NCI-H2227 treated with DMSO at 0.1 percent for 48 hours (cell line): ENCODE measurements at places on chromosomes 4 and X.
A peak's percentile ranks its signal among the peaks of the same experiment; 100 is the strongest.

DNA sequence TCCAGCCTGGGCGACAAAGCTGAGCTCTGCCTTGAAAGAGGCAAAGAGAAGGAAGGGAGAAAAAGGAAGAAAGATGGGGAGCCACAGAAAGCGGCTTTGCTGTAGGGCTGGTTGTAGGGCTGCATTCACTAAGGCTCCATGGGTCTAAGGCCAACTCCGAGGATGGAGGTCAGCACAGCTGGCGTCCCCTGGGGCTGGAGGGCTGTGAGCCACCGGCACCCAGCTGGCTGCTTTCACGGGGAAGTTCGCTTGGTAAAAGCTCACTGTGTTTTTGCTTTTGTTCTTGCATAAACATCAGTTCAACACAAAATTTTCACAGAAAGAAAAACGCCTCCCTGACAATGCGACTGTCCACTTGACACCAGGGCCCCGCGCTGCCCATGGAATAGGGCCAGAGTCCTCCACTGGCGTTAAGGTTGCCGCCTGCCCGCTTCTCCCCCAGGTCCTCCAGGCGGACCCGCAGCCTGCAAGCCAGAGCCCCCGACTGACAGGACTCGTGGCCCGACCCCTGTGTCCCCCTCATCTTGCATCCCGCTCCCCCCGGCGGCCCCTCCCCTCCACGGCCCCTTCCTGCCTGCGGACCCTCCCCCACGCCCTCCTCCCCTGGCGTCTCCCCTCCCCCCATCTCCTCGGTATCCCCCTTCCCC lies 1.1 kb downstream of the RNF212 start:
- no peak for DNase-seq

DNA sequence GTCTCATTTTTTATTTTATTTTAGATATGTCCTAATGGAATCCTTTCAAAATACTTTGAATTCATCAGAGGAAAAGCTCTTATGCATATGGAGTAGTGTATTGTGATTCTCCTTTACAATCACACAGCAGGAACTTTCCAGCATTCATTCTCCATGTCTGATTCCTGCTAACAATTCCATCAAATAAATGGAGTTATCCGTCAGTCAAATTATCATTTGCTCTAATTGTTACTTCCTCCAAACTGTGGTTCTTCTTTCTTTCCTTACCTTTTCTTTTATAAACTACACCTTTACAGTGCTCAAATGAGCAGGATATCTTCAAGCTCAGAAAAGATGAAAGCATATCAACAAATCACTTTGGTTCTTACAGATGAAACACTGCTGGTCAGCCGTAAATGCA lies 80.4 kb downstream of the EPHA5 start:
- no peak for DNase-seq

DNA sequence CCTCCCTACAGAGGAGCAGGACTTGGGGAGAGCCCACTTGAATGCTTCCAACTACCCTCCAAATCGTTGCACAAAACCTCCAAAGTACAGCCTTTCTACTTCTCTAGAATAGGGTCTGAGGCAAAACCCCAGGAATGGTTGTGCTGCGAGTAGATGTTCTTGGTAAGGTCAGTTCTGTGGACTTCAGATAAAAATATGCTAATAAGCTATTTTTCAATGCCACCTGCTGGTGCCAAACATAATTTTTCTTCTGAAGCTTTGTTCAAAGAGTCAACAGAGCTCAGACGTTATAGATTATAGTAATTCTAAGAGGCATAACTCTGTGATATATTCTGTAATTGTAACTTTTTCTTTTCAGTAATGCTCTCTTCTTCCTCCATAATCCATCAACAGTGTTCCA lies 425.7 kb downstream of the GPAT3 start:
- no peak for DNase-seq

- DNase-seq = peak; percentile 92
These were observed at the start of gene ARMCX4 for GRCh38 chrX:101485212-101485949. TSS of gene ARMCX4 (plus strand) at chrX:101485456. CDS start at chrX:101488590, 3,134 bp downstream.

GRCh38 chr4:185143601-185143969 lies 519 bp downstream of the SLC25A4 start:
- DNase-seq = no peak

- no peak for DNase-seq
These were observed 323.9 kb upstream of the CXXC4 start for GRCh38 chr4:104818579-104818978.

- no peak for DNase-seq
These were observed 465.4 kb downstream of the FAT4 start for GRCh38 chr4:125780164-125780563.

- DNase-seq = no peak
These were observed 52.8 kb downstream of the FAM47C start for GRCh38 chrX:37060999-37061398.

GRCh38 chr4:166121897-166122296 lies 248.9 kb downstream of the TLL1 start:
- no peak for DNase-seq

DNA sequence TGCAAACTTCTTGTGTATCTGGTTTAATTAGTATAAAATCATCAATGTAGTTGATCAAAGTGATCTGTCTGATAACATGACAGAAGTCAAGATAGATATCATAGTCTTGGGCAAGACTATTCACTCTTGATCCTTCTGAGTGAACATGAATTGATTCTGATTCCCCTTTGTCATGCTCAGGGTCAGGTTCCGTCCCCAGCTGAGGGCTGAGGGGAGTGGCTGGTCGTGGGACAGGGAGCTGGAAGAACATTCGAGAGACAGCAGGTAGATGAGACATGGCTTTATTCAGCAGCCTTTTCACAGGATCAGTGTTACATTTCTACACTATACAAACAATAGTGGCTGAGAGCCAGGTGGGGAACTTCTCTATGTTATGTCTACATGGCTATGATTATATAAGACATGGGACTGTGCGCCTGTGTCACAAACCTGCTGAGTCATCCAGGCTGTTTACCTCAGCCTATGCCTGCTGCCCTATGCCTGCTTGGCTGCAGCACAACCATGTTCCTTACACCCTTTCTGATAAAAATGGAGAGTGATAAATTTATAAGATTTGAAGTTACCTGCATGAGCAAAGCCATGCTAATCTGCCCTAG lies 586.9 kb upstream of the NR3C2 start:
- no peak for DNase-seq

DNA sequence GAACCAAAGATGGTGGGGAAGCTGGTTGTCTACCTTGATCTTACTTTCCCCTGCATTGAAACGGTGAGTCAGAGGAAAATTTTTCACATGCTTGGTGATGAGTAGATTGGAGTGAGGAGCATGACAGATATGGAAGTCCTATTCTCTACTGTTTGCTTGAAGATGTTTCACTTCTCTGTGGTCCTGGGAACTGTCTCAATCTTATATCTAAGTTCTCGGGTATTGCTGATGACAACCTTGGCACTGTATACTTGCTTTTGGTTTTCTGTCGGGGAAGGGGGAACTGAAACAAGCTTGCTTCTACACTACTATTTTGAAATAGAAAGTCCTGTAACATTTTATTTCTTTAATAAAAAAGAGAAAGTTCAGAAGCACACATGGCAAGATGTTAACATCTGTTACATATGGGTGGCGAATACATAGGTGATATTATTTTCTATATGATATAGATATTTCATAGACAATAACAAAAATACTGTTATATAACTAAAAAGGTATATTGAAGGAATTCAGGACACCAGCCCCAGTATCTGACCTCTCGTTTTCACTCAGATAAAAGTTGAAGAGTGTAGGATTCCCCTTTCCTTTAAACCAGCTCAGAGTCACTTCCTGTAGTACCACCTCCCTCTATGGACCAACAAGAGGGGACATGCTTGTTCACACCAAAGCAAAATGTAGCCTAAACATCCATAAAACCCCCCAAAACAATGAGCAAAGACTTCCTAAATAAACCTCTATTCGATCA lies 88.8 kb downstream of the FMR1NB start:
- DNase-seq = no peak

DNA sequence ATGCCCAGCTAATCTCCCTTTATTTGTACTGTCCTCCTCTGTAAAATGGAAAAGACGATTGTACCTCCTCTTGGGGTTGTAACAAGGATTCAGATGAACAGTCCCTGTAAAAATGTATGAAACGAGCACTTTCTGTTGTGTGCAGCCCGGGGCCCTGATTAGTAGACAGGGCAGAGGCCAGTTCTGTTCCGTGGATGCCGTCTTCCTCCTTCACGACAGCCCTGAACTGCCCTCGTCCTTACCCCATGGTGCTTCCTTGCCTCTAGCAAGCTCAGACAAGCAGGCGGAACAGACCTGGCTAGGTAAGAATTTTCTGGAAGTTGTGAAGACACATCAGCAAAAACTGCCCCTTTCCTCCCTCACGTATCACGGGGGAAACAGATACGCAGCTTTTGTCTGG lies 22.3 kb upstream of the TADA2B start:
- DNase-seq = no peak

GRCh38 chr4:8316251-8316771 lies 46.8 kb downstream of the HTRA3 start:
- DNase-seq = no peak

GRCh38 chrX:9942086-9942485 lies 25.1 kb upstream of the CLDN34 start:
- no peak for DNase-seq

DNA sequence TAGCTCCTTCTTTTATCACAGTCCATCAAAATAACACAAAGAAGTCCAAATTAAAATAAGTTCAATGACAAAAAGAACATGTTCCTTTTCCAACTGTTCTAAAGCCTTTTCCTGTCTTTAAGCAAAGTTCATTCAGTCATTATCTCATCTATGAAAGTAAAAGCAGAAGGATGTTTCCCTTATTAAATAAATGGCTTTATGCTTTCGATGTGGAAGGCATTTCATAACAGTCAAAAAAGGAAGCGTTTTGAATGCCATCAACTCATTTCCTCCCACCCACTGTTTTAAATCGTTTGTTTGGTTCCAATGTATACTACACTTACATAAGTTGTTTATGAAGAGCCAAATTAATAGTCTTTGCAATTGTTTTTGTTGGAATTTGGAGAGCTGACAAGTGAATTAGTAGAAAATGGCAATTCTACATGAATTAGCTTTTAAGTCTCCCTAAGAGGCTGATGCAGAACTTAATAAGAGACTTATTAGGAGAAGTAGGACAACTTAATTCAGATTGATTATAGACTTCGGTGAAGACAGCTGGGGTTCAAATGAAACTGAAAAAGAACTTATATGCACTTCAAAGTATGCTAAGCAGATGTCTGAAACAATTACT lies 392.6 kb upstream of the FTHL17 start:
- no peak for DNase-seq

DNA sequence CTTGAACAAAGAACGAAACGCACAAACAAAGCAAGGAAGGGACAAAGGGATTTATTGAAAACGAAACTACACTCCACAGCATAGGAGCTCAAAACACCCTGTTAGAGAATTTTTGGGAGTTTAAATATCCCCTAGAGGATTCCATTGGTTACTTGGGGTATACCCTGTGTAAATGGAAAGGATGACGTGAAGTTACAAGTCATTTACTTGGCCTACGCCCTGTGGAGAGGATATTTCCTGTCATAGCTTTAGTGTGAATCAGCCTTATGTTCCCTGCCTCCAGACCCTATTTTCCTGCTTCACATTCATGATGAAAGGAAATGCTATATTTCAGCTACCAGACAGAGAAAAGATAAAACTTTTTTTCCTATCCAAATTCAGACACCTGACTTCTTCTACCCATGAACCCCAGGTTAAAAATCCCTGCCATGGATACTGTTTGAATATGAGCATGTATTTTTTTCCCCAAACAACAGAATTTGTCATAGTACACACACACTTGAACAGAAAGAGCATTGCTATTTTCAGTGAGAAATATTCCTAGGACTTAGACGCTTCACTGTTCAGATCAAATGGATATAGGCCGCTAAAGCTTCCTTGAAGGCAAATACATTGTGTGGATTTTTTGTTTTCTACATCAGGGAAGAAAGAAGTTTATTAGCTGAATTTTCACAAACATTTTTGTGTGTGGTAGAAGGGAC lies 20.4 kb downstream of the PIN4 start:
- DNase-seq = no peak

GRCh38 chr4:10598829-10599228 lies 85.7 kb downstream of the CLNK start:
- no peak for DNase-seq

- no peak for DNase-seq
These were observed 290.4 kb downstream of the GLUD2 start for GRCh38 chrX:121337816-121338215.

GRCh38 chr4:107780665-107781064 lies 44.1 kb upstream of the SGMS2 start:
- no peak for DNase-seq

- DNase-seq = no peak
These were observed 207.7 kb downstream of the STIM2 start for GRCh38 chr4:27068151-27068867.

- DNase-seq = no peak
These were observed 174.2 kb upstream of the ETNPPL start for GRCh38 chr4:108937066-108937465.

DNA sequence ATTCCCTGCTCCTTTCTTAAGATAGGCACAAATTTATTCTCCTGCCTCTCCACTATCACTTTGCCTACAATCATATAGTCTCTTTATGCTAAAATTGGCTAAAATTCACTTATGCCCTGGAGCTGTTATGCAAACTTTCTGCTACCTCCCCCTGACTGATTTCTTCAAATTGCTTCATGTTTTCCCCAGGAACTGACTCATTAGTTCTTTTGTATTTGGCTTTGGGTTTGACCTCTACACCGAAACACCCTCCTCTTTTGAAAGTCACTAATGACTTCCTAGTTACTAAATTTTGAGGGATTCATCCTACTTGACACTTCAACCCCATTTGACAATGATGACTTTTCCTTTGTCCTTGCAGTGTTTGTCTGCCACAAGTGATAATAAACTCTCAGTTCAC lies 222.6 kb downstream of the NDST4 start:
- no peak for DNase-seq

- DNase-seq = no peak
These were observed 471.5 kb downstream of the ADGRL3 start for GRCh38 chr4:61671599-61671998.

DNA sequence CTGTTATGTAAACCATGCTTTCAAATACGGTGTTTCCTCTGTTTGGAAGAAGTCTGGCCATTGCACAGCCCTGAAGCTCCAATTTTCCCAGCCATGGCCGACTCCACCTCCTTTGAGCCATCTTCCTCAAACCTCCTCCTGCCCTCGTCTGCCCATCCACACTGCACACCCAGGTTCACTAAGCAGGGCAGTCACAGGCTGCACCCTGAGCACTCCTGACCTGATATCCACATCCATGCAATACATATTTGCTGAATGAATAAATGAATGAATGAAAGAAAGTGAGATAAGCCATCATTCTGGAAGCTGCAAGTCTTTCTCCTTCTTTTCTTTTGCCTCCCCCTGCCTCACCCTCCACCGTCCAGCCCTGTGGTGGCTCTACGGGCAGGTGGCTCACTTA lies 22.2 kb downstream of the XG start:
- DNase-seq = no peak

GRCh38 chr4:7062816-7063215 lies 5.0 kb downstream of the GRPEL1 start:
- DNase-seq = no peak

GRCh38 chrX:31021537-31021936 lies 50.3 kb downstream of the FTHL17 start:
- no peak for DNase-seq

DNA sequence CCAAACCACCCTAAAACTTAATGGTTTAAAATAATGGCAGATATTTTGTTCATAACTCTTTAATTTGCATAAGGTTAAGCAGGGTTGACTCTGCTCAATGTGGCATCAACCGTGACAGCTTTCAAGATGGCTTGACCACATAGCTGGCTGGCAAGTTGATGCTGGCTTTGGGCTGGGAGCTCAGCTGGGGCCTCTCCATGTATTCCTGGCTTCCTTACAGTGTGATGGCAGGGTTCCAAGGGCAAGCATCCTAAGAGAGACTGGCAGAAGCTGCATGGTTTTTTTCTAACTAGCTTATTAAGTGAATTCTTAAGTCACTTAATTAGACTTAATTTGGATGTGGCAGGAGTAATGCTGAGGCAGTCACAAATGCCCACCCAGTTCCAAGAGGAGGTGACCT lies 4.5 kb downstream of the RP2 start:
- DNase-seq = no peak
